ENCODE measurements at places on chromosomes 7 and 10.

DNA sequence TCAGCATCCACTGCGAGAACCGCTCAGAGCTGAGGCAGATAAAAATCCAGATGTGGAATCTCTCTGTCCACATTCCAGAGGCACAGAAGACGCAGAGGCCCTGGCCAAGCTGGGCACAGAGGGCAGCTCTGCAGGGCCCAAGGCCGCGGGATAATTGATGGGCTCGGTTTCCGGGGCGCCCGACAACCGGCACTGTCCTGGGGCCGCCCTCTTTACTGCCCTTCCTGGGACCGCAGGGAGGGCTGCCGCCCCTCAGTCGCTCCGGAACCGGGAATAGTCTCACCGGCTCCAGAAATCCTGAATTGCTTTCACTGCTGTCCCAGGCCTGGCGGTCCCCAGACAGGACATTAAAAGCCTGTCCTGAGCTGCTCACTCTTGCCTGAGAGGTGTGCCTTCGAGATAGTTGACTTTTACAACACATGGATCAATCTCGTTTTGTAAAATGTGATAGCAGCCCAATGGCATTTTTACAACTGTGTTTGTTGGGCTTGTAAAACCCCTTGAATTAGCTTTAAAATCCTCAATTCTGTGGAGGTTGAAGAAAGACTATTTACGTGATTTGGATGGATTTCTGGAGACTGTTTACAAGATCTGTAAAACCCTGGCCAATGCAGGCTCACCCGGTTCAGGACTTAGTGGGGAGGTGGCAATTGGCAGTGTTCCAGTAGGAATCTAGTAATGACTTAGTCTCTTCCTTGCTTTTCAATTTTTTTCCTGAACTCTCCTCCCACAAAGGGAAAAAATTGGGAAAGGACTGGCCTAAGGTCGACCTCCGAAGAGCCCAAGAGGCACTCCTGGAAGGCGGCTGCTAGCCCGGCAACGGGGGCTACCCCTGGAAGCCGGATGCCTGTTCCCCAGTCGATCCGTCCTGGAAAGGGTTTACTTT lies 1.4 kb upstream of the HOXA6 start:
- DNase-seq: peak; percentile 64

DNA sequence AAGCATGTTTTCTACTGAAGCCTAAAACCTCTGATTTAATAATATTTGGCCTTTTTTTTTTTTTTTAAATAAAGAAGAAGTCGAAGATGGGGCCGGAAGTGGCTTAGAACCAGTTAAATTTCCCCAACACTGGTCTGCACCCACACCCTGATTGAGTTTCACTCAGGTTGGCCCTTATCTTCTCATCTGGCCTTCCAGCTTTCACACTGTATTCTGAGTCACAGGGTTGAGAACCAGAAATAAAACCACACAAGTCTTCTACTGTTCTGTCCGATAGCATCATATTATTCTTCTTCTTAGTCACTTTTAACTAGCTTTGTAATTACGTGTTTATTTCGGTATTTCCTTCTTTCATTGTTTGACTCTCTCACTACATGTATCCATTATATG lies 9.9 kb downstream of the ZNF365 start:
- DNase-seq: peak; percentile 95

- no peak for DNase-seq
Measured at GRCh38 chr7:44322631-44323363, 2.6 kb downstream of the CAMK2B start.

- peak; percentile 41 for DNase-seq
Measured at GRCh38 chr10:51073453-51074237, 642 bp upstream of the PRKG1 start.

GRCh38 chr10:17250736-17251135 lies 22.7 kb downstream of the VIM start:
- peak; percentile 34 for DNase-seq

- DNase-seq: no peak
Measured at GRCh38 chr7:118222591-118222990, 1.9 kb upstream of the ANKRD7 start.
